ENCODE measurements at places on chromosomes 2 and 18.

GRCh38 chr2:64626146-64626809 is 27.4 kb downstream of the SERTAD2 start:
- no peak for DNase-seq

DNA sequence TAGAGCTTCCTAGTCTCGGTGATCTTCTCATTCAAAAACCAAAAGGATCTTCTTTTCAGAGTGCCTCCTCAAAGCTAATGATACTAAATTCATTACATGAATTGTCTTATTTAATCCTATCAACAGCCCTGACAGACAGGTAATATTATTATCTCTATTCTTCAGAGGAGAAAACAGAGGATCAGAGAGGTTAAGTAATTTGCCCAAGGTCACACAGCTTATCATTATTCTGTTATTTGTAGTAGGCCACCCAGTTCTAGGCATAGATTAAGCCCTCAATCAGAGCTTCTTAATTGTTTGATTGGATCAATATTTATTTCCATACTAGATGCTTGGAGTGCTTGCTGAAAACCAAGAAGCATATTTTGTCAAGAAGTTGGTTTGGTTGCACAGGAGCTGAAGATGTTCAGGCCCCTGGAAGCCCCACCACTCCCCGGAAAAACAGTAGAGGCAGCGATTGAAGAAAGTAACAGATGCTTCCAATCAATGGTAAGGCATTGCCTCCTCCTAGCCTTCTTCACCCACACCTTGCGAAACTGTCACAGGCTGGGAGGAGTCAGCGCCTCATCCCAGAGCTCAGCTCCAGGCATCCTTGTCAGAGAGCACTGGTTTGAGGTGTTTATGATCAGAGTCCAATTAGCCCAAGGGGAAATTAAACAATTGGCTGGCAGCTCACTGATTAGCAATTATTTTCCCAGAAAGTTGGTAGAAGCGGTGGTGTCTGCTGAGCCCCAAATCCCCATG is 487.2 kb downstream of the BCL11A start:
- DNase-seq = no peak

DNA sequence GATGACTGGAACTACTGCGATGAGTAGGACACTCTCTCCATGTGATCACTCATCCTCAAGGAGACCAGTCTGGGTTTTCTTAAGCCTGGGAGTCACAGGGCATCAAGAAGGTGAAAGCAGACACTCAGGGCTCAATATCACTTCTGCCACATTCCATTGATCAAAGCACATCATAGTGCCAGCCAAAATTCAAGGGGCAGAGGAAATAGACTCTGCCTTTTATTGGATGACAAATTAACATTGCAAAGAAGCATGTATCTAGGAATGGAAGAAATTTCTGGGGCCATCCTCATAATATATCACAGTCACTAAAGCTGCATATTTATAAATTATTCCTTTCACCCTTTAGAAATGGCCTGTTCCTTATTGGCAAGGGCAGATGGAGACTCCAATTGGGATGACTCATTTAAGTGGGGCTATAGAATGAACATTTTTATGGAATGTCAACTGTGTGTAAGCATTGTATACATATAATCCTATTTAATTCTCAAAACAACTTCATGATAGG is 114.8 kb upstream of the CDC42EP3 start:
- no peak for DNase-seq

DNA sequence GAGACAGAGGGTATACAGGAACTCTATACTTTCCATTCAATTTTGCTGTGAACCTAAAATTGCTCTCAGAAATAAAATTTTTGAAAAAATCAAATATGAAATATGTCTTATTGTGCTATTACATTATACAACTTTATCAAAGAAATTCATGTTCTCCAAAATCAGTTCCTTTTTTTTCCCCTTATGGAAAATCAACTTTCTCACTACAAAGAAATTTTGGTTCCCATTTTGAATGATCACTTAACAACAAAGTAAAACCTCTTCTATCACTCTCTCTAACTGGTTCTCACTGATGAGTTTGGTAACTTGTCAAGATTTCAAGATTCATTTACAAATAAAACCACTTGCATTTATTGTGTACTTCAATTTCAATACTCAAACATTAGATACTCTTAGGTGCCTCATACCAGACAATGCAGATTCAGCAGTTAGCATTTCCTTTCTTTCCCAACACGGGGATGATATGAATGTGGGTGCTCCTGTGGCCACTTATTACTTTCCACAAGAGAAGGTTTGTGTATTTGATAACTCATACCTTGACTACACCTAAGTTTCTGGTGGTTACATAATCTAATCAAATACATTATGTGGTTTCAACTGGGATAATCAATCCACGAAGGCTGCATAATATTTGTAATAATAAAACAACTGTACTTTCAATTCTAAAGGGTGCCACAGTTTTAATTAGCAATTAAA is 6.4 kb downstream of the PSME4 start:
- no peak for DNase-seq

GRCh38 chr18:62844850-62845643 is 129.7 kb downstream of the PHLPP1 start:
- no peak for DNase-seq

Measured in stimulated activated CD4-positive, alpha-beta T cell treated with anti-CD3 and anti-CD28 coated beads, TNF-alpha, amount 100 ng/mL, for 1 hour (primary cell).